Testis (tissue), 5 donors: ENCODE measurements at places on chromosomes 6 and 20. TPM values are rescaled to one million over a fixed set of nuclear protein-coding genes. Genes with fewer than 3 reads are reported as not detected.

DNA sequence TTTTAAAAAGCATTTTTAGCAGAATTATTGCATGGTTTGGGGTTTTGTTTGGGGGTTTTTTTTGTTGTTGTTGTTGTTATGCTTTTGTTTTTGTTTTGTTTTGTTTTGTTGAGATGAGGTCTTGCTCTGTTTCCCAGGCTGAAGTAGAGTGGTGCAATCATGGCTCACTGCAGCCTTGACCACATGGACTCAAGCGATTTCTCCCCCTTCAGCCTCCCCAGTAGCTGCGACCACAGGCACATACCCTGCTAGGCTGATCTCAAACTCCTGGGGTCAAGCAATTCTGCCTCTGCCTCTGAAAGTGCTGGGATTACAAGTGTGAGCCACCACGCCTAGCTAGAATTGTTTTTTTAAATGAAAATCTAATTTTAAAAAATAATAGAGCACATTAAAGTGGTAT is 35.7 kb downstream of the UBR2 start:
- no peaks in the 10 kb centered on the region for H3K27me3 ChIP-seq
- H3K4me1 ChIP-seq = no peaks in the 10 kb centered on the region
- no peak overlapping the region for H3K4me3 ChIP-seq
- no peak for DNase-seq
- H3K27ac ChIP-seq = no peak overlapping the region
- H3K36me3 ChIP-seq = no peaks in the 10 kb centered on the region

GRCh38 chr20:25222461-25223178 is 25.3 kb upstream of the PYGB start:
- H3K4me3 ChIP-seq = no peak overlapping the region
- peak overlapping the region; percentile 79 for H3K27ac ChIP-seq
- DNase-seq = no peak
- no peaks in the 10 kb centered on the region for H3K27me3 ChIP-seq
- H3K4me1 ChIP-seq = peaks cover 45% of the 10 kb centered on the region
- H3K36me3 ChIP-seq = no peaks in the 10 kb centered on the region

DNA sequence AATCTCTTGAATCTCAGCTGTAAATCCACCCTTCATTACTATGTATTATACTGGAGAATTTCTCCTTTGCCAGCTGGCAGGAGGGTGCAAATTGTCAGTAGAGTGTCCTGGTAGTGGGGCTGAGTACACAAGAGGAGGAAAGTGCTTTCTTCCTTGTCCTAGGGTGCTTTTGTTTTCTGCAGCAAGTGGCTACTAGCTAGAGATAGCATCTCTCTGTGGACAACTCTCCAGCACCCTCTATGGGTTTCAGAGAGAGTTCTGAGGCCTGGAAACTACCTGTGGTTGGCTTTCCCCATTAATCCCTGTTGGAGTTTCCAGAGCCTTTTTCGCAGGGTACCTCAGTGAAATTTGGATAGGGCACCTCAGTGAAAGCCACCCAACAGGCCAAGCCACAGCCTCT is 422.5 kb upstream of the RGS17 start:
- no peaks in the 10 kb centered on the region for H3K4me1 ChIP-seq
- peak; percentile 32 for DNase-seq
- no peaks in the 10 kb centered on the region for H3K36me3 ChIP-seq
- no peak overlapping the region for H3K27ac ChIP-seq
- no peak overlapping the region for H3K4me3 ChIP-seq

DNA sequence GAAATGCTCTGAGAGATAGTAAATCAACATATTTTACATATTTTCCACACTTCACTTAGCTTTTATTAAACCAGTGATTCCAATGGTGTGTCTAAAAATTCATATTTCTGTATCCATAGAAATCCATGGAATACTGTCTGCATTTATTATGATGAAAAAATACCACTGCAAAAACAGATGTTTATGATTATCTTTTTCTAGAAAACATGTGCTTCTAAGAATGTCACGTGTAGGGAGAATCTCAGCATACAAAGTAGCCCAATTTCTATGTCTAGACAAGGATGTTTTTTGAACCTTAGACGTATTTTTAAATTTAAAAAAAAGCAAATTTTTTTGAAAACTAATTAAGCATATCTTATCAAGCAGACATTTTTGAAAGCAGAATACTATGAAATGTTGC is 622.4 kb downstream of the TENT5A start:
- DNase-seq = no peak
- no peak overlapping the region for H3K4me3 ChIP-seq
- H3K4me1 ChIP-seq = no peaks in the 10 kb centered on the region
- H3K27me3 ChIP-seq = no peaks in the 10 kb centered on the region
- no peak overlapping the region for H3K27ac ChIP-seq

Gene LRP11
- 16.8 TPM for polyA plus RNA-seq

- no peaks in the 10 kb centered on the region for H3K27me3 ChIP-seq
These were observed 10.1 kb upstream of the HDAC2 start for GRCh38 chr6:113980937-113981554.
